ENCODE measurements at places on chromosomes 7 and 10.

DNA sequence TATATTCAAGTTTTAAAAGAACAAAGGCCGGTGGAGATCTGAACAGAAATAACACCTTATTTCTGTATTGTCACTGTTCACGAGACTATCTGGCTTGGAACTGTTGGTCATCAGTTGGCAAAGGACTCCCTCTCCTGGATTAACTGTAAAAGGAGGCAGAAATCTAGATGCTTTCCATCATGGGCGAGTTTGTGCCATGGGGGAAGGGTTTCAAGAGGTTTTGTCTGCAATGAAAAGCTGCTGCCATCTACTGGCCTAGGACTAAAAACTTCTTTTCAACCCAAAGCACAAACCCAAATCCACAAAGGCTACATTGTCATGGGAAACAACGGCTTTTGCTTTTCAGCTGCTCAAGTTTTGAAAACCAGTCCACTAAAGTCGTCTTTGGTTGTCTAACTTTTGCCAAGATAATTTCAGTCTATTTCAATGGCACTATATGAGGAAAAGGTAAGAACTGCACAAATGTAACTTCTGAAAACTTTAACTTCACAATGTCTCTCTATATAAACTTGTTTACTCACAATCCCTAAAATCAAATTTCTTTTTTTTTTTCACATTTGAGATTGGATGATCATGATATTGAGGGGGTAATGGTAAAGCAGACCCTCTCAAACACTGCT is 196.8 kb downstream of the SKAP2 start:
- DNase-seq = peak; percentile 86

- no peak for DNase-seq
These were observed 1181.6 kb upstream of the SORCS1 start for GRCh38 chr10:108346066-108346465.

DNA sequence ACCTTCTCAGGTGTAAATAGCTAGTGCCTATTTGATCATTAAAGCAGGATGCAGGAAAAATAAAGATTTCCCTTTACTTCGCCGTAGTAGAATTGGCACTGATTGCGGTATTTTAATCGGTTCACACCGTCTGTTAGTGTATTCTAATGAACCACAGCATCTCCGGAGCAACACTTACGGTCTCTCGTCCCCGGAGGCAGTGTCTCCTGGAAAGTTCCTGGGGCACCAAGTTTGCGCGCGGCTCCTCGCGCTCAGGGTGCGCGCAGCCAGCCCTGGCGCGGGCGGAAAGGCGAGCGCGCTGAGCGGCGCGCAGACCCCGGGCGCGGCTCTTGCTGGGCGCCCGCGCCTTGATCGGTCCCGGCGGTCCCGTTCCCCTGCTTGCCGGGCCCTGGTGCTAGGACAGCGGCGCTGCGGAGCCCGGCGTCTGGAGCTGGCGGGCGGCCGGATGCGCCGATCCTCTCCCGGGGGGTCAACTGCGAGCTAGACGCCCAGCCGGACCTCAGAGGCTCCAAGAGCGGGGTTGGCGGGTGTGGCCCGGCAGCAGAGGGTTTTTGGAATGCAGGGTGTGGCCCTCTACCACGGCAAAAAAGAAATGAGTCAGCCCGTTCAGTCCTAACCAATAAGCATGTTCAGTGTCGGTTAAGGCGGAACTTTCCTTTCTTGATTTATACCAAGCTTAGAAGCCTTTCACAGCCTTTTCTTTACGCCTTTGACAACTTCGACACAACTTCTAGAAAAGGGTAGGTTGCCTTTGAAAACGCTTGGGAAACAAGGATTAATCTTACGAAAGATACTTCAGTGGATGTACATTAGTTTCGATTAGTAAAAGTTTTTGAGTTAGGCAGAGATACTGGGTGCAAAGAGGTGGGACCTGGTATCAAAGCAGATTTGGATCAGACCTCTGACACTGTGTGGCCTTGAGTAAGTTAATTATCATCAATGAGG is 166.8 kb upstream of the ASAH2 start:
- peak; percentile 91 for DNase-seq

GRCh38 chr10:54800741-54801421 is at the start of gene PCDH15:
PCDH15 (minus strand) TSS chr10:54801231; CDS start chr10:54664262, 136,969 bp downstream.
- DNase-seq = no peak

DNA sequence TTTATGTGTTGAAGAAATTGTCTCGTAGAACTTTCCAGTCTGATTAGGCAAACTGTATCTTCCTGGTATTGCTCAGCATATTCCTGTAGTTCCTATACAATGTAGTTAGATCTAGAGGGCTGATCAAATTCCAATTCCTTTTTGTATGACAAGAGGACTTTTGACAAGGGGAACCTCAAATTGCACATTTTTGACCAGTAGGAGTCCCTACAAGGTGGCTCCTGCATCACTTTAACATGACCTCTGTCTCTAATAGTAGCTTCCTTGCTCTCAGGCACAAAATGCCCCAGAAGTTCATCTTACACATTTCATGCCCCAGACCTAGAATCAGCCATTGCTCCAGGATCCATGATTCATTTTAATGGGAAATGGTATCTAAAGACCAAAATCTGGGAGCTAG is 18.7 kb downstream of the HERPUD2 start:
- DNase-seq = peak; percentile 15

- DNase-seq = no peak
These were observed 67.3 kb downstream of the VWA2 start for GRCh38 chr10:114306116-114306973.

All from inflammatory macrophage treated with lipopolysaccharide for 4 hours (primary cell).